ENCODE measurements at places on chromosomes 11 and 22.

GRCh38 chr22:44398856-44399837 is 86.4 kb upstream of the SHISAL1 start:
- DNase-seq = no peak

DNA sequence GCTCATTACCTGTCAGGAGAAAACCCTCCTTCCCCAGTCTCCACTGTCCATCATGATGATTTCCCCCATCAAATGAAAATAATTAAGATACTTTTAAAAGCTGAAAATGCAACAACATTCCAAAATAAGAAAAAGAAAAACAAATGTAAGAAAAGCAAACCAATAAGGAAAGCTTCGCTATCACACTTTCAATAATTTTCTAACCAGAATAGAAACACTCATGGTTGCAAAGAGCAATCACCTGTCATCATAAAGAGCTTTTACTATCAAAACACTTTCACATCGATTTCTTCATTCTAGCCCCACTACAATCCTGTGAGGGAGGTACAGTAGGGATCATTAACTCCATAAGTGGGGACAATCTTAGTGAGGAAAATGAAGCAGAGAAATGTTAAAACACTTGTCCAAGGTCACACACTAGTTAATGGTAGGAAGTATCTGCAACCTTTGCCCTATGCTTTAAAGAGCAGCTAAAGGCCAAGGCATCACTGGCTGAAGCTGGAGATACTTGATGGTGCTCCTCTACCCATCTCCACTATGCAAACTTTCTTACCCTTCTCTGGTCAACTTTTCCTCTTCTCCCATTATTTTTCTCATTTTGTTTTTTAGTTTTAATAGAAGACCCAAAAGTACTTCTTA is 2.6 kb downstream of the RBM4B start:
- DNase-seq = no peak

DNA sequence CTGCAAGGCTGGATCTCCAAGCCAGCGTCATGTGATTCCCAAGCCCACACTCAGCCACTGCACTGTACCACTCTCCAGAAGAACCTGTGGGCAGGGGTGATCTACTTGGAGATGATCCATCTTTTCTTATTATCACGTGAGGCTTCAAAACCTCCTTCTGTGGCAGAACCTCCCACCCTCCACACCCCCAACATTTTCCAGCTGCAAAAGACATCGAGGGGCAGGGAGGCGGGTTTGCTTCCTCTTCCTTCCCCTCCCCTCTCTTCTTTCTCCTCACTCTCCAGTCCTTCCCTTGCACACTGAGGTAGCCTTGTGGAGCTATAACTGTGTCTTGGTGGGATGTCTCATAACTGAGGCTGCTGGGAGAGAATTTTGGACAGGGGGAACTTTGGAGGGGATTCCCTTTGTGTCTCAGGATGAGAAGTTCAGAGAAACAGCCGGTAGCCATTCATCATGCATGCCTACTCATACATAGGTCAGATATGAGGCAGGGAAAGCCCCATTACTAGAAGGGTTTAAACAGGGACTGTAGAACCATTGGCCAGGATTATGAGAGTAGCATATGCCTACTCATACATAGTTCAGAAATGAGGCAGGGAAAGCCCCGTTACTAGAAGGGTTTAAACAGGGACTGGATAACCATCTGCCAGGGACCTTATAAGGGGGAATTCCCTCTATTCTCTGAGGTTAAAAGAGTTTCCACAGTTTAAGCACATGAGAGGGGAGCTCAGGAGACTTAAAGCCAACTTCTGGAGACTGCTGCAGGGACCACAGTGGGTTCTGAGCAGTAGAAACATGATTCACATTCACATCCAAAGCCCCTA is 420.7 kb upstream of the CADM1 start:
- no peak for DNase-seq

- DNase-seq = peak; percentile 32
Measured at GRCh38 chr22:18091916-18092526, 14.2 kb downstream of the PEX26 start.

GRCh38 chr11:8584511-8584910 is 9.5 kb downstream of the STK33 start:
- DNase-seq = no peak

GRCh38 chr11:130431801-130432200 is 3.4 kb upstream of the ADAMTS8 start:
- no peak for DNase-seq
